ENCODE measurements at places on chromosomes 2 and 18.

GRCh38 chr2:38079116-38080052, 3.4 kb upstream of the CYP1B1 start:
- DNase-seq, result no peak

DNA sequence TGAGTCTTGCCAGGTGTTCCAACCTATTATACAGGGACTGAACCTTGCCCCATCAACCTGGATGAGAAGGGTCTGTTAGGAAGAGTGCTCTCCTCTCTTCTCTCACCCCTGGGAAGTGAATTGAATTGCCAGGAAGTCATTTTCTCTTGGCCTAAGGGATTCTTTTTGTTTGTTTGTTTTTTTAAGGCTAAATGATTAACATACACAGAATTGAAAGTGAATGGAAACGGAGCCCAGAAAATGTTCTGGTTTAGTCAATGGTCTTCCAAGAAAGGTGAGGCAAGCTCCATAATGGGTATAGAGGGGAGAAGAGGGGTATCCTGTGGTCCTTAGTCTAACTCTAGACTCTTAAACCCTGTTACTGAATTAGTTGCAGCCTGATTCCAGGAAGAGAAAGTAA, 189.1 kb downstream of the FSHR start:
- DNase-seq, result no peak

DNA sequence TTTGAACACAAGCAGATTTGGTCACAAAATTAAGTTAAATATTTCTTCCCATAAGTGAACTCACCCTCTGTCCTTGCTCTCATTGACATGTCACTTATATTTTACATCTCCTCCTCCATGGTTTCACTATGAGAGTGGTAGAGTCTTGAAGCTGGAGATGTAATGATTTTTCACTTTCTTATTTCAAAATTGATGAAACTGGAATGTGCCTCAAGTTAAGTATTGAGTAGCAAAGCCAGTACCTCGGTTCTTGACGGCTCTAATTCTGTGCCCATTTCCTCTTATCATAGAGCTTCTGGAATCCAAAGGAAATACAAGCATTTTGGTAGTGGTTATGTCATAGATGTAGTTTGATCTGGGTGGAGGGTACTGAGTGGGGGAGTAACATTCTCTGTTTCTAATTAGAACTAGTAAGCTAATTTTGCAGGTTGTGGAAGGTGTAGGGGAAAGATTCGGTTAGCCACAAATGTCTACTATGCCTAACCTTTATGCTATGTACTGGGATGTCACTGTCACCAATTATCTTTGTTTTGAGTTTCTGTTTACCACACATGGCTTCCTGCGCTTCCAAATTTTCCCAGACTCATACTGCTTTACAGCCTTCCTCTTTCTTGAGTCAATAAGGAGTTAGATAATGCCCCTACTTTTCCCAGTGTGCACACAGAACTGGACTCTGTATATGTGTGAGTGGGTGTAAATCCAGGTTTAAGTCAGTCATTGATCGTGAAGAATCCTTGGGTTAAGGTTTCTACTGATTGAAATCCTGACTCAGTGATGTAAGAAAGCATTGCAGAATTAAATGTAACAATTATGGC, 96.8 kb downstream of the DIS3L2 start:
- no peak for DNase-seq

DNA sequence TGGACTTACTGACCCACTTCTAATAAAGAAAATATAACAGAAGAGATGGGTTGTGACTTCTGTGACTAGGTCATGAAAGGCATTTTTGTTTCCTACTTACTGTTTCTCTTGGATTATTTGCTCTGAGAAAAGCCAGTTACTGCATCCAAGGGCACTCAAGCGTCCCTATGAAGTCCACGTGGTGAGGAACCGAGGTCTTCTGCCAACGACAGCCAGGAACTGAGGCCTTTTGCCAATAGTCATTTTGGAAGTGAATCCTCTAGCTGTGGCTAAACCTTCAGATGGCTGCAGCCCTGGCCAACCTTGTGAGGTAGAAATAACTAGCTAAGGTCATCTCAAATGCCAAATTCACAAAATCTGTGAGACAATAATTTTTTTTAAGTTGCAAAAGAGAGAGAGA, 449.8 kb upstream of the RGPD4 start:
- DNase-seq, result no peak

DNA sequence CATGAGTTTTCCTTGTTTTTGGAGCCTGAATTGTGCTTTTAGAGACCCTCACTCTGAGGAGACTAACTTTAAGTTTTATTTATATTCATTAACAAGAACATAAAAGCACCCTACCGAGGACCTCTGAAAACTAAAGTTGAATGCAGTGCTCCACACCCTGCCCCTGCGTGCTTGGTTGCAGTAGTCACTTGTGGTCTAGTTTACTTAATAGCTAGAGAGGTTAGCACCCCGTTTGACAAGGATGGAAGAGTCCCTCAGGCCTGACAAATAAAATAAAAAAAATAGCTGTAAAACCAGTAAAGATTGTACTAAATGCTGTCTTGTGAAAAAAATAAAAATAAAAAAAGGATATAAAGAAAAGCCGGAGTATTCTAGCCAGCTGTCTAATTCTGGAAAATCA, 395.2 kb downstream of the MTX2 start:
- no peak for DNase-seq

- no peak for DNase-seq
Measured at GRCh38 chr2:181070119-181070835, 89.9 kb downstream of the UBE2E3 start.

DNA sequence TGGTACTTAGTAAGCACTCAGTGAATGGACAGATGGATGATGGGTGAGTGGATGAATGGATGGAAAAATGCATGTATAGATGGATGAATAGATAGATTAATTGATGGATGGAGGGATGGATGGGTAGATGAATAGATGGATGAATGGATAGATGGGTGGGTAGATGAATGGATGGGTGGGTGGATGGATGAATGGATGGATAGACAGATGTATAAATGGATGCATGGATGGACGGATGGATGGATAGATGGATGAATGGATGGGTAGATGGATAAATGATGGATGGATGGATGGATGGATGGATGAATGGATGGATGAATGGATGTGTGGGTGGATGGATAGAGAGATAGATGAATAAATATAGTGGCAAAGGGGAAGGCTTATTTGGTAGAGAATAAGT, 83.6 kb downstream of the ACOXL start:
- no peak for DNase-seq

DNA sequence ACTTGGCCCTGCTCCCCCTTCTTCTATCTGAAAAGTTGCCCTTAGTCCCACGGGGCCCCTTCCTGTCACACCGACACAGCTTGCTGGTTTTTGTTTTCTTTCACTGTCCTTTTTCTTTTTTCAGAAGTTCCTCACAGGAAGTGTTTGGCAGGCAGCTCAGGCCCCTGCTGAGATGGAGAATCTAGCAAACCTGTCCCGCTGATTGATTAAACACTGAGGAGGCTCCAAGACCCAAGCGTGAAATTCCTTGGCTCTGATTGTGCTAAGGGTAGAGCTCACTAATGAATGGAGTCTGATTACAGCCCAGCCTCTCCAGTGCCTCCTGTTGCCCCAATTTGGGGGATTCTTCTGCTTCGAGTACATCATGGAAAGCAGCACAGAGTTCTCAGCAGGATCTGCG, 365.9 kb upstream of the MEX3C start:
- DNase-seq, result no peak

DNA sequence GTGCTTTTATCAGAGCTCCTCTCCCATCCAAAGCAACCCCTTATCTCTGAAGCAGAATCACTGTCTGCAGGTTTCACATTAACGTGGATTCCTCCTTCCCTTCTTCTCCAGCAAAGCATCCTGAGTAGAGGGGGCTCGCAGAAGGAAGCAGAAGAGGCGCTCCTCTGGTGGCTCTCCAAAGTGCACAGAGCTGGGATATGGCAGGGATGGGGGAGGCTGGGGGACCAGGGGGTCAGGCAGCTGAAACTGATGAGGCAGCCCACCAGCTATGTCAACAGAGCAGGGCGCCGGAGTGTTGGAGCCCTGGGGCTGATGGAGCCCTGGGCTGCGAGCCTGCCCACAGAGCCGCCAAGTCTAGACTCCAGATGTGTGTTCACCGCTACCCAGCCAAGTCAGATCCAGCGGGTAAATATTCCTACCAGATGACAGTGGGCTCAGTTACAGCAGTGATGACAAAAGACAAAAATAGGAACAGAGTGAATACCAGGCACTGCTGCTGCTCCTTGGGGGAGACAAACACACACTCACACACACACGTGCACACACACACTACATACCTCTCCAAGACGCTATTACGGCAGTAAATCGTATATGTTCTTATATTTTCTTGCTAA, 678.3 kb upstream of the ID2 start:
- no peak for DNase-seq

DNA sequence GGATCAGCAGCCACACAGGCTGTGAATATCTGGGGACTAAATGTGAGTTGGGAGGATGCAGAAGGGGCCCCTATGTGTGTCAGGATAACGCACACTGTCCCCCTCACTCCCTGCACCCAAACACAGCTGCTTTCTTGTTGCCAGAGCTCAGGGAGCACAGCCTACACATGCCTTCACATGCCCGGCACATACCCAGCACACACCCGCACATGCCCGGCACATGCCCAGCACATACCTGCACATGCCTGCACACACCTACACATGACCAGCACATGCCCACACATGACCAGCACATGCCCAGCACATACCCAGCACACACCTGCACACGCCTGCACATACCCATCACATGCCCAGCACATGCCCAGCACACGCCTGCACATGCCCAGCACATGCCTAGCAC, 75.6 kb downstream of the TPO start:
- DNase-seq, result no peak

DNA sequence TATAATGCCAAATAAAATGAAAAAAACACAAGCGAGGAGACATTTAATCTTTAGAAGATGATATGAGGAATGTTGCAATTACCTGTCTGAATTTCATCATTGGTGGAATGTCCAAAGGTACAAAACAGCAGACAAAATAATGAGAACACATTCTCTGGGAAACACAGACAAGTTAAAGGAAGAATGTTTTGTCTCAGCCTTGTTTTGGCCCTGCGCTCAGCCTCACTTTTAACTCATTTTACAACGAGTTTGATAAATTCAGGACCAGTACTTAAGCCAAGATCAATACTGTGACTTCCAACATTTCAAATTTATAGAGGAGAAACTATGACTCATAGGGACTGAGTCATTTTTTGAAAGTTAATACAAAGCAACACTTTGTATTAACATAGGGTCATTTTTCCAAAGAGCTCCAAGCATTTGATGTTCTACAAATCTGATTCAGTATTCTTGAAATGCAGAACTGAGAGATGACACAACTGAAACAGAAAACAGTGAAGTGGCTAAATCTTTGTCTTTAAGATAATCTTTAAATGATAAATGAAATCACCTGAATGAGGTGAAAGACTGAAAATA, 833.2 kb upstream of the CHAC2 start:
- no peak for DNase-seq

DNA sequence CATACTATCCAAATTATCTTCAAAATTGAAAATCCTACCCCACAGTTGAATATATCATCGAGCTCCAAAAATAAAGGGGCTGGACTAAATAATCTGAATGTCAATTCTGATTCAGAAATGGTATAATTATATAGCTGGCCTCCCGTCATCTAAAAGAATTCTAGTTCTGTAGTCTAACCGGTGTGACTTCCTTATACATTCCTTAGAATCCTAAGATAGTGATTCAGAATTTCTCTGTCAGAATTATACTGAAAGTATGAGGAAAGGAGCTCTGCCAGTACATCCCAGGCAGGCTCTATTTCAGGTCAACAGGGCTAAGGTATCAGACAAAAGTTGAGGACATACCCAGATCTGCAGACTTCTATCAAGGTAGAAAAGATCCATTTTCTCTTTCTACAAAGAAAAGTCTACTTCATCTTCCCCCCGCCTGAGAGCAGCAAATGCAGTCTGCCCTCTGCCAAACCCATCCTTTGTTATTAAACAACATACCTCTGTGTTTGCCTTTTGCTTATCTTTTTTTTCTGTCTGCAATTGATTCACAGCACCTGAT, 128.5 kb downstream of the METTL4 start:
- no peak for DNase-seq

DNA sequence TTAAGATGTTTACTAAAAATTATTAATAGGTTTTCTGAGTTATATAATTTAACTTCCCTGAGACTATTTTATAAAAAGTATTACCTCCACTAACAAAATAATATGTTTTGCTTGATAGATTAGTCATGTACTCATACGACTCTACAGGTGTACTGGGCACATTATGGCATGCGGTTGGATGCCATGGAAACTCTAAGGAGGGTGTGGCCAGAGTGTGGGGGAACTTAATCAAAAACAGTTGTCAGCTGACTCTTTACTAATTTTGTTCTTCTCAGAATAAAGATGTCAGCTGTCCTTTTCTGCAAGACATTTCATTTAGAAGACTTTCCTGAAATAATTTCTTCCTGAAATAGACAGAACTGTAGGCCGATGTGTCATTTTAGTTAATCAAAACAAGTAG, 228.3 kb upstream of the SIX3 start:
- DNase-seq, result no peak

GRCh38 chr2:237857791-237858190, 1.6 kb upstream of the RAMP1 start:
- no peak for DNase-seq
